ENCODE measurements at places on chromosomes 11 and 22.

- no peak for DNase-seq
Observed at GRCh38 chr11:32307913-32308312, 127.4 kb downstream of the WT1 start.

DNA sequence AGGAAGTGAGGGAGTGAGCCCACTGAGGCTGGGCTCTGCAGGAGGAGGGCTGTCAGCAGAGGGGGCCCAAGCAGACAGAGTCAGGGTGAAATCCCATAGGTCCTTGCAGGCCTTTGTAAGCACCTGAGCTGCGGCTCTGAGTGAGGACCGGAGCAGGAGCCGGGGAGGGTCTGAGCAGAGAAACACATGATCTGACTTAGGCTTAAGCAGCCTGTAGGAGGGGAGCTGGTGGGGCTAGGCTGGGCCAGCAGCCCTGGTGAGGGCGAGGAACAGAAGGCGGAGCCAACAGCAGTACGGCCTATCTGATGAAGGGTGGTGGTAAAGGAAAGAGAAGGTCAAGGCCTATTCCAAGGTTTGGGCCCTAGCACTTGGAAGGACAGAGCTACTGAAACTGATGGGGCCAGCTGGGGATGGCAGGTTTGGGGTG is 26.9 kb upstream of the CBX7 start:
- no peak for DNase-seq

DNA sequence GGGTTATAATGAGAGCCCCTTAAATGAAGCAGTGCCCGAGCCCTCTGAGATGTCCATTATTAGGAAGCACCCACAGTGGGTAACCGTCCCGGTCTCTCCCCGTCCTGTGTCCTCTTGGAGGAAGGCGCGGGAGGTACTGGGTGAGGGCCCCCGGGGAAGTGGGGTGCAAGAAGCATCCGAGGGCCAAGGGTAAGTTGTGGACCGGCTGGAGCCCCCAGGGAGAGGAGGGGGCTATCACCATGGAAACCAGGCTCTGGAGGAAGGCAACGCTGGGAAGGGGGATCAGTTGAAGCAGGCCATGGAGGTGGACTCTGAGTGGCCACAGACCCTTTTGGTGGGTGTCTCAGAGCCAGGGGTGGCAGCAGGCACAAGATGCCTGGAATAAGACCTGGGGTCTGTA is 173.6 kb downstream of the ST3GAL4 start:
- no peak for DNase-seq

DNA sequence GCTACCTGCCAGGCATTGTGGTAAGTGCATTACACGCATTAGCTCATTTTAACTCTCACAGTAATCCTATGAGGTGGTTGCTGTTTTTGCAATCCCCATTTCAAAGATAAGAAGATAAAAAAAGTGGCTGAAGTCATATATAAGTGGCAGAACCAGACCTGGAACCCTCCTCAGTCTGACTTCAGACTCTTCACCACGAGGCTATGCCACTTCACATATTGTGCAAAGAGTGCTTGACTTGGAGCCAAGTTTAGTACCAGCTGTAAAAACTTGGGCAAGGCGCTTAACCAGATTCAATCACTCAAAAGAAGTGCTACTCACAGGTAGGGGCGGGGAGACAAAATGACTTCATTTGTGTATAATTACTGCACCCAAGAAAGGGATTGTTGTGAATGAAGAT is 15.3 kb downstream of the BPIFC start:
- no peak for DNase-seq

GRCh38 chr11:33478111-33478573 is 221.0 kb downstream of the HIPK3 start:
- no peak for DNase-seq

GRCh38 chr11:36268337-36268985 is 20.8 kb downstream of the COMMD9 start:
- DNase-seq: no peak

GRCh38 chr11:123173856-123174186 is 21.2 kb downstream of the CLMP start:
- no peak for DNase-seq
